ENCODE measurements at places on chromosomes 16 and 17.

GRCh38 chr17:301681-302299 is 50.8 kb downstream of the RPH3AL start:
- peak; percentile 38 for DNase-seq

DNA sequence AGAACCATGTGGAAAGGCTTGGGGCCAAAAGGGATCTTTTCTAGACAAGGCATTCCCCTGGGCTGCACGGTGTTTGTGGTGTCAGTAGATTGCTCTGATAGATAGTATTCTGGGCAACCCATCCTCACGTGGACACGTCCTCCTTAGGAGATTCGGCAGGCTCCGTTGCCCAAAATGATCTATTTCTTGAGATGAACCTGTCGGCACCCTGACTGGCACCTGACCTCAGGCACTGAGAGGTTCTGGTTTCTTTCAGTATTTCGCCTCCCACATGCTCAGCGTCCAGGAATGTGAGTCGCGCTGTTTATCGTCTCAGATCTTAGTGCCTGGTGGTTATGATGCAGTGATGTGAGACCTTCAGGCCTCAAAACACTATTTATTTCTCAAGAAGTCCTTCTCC is 89.7 kb downstream of the MARCHF10 start:
- no peak for DNase-seq

DNA sequence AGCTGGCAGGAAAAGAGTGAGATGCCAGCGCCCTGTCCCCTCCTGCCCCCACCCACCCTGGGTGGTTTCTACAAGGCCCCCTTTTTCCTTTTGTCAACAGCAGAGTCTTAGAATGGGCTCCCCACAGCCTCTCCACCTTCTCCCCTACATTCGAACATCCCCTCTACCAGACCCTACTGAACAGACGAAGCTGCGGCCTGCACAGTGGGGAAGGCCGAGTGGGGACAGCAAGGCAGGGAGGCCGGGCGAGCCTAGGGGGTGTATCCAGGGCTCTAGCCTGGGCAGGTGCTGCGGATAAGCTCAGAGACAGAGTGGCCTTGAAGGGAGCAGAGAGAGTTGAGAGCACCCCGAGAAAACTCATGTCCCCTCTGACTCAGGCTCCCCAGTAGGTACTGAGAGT is 7.4 kb downstream of the ZACN start:
- DNase-seq = no peak

DNA sequence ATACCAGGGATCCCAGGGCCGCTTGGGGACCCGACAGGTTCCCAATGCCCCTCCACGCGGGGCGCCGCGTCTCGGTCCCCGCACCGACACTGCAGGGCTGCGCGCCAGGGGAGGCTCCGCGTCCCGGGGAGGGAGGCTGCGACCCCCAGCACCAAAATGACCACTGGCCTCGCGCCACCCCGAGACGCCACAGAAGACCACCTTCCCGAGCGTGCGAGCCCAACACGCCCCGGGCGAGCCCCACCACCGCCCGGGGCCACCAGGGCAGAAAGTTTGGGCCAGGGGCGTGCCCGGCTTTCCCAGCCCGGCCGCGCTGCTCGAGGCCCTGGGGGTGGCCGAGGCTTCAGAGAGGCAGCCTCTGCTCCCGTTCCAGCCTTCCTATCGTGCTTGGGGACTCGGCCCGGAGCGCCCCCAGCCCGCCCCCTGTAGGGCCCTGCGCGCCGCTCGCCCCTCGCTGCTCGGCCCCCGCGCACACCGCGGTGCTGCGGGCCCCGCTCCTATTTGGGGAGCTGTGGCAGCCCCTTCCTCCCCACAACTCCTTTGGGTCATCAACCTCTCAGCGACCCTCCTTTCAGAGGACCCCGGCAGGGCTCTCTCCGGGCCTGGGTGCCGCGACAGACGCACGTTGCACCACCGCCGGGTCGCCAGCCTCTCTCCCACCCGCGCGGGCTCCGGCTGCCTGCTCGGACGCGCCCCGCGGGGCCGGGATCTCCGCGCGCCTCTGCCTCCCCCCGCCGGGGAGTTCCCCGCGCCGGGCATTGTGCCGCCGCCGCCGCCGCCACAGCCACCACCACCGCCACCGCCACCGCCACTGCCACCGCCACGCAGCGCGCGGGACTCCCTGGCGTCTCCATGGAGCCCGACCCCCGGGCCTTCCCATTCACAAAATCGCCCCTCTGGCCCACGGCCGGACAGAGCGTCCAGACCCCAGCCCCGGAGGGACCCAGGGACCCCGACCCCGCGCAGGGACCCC is 892 bp downstream of the RBFOX3 start:
- no peak for DNase-seq

DNA sequence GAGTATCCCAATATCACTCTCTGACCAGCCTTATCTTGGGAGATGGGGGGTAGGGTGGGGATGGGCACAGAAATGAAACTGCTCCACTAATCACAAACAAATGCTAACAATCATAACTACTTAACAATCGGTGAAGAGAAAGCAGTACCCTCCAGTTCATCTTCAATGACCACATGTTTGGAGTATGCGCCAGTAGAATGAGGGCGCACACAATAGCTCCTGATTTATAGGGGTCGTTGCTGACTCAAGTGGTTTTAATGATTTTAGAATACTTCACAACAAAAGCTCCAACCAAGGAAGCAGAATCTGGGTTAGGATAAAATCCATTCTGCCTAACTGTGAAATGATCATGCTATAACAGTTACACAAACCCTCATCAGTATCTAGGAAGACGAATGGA is 184.4 kb downstream of the AATF start:
- DNase-seq = no peak

DNA sequence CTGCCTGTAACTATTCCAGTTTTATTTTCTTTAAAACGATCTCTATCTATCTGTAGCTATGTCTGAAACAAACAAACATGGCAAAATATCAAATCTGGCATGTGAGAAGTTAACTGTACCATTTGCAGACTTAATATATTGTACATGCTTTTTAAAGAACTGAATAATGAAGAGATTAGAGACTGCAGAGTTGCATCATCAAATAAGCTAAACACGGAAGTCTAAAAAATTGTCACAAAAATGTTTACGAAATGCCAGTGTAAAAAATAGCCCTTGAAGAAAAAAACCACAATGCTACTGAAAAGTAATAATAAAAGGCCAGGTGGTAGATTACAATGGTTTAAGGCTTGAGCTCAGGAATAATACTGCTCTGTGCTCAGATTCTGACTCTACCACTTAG is 43.1 kb downstream of the HS3ST3A1 start:
- no peak for DNase-seq

- DNase-seq = no peak
Measured at GRCh38 chr16:17295948-17296347, 174.8 kb downstream of the XYLT1 start.

DNA sequence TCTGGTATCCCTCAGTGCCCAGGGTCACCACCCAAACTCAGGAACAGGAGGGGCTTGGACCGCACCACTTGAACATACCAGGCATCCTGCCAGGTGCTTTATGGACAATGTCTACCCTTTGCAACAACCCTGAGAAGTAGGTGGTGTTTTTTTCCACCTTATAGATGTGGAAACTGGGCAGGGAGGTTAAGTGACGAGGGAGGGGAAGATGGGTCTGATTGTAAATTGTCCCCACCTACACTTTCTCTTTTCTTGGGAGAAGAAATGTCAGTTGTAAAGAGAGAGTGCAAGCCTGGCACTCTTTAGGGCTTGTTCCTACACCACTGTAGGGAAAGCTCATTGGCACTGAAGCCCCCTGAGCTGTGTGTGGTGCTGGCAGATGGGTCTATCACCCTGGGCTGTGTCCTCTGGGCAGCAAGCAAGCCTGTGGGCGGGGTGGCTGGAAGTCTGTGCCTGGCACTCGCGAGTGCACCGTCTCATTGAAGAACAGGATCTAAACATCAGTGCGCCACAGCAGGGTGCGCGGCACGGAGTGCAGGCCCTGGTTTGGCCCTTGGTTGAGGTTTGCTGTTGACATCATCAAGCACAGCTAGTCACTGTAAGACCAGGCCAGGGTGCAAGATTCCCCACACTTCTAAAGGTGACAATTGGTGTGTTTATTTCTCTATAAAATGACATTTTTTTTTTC is 15.1 kb downstream of the NOD2 start:
- DNase-seq = peak; percentile 35

DNA sequence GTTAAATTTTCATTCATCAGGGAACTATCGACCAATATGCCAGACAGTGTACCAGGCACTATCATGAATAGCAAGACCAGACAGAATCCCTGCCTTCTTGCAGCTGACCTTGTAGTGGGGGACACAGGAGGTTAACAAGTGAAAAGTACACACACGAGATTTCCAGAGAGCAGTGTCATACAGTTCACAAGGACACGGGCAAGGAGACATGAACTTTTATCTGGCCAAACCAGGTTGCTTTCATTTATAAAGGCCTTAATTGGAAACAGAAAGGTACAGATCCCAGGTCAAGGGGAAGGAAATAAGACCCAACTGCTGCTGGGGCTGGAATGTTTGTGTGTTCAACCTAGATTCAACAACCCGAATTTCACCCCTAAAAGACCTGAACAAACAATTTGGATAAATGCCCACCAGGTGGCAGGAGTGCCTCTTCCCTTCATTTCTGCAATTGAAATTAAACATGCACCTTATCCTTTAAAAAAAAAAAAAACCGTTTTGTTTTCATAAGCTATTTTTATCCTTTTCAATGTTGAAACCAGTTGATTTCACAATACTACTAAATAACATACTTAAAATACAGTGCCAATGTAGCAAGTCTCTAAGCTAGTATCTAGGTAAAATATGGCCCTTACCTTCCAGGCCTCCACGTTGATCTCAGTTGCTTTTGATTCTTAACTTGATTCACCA is 65.9 kb downstream of the EMP2 start:
- peak; percentile 37 for DNase-seq

DNA sequence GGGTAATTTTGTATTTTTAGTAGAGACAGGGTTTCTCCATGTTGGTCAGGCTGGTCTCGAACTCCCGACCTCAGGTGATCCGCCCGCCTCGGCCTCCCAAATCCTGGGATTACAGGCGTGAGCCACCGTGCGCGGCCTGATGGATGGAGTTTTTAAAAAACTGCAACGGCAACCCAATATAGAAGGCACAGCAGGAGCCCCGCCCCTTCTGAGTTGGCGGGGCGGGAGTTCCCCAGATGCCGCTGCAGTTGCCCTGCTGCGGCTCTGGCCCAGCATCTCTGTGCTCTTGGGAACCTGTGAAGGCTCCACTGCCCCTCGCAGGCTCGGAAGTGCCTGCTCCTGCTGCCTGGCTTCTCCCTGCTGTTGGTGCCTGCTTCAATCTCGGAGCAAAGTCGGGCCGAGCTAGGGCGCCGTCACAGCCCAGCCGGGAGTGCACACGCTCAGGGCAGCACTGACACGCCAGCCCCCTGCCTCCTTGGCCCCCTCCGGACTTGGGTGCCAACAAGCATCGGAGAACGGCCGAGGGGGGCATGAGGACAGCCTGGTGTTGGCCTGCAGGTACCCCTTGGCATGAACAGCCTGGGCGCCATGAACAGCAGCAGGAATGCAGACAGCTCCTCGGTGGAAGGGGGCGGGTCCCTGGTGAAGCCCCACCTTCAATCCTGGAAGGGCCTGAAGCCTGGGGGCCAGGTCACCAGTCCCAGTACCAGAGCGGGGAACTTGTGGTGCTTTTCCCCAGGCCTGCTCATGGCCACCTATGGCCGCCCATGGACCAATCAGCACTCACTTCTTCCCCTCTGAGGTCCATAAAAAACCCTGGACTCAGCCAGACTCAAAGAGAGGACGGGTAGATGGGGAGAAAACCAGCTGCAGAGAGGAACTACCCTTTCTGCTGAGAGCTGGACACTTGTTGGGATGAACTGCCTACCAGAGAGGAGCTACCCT is 2.3 kb upstream of the NT5M start:
- no peak for DNase-seq

DNA sequence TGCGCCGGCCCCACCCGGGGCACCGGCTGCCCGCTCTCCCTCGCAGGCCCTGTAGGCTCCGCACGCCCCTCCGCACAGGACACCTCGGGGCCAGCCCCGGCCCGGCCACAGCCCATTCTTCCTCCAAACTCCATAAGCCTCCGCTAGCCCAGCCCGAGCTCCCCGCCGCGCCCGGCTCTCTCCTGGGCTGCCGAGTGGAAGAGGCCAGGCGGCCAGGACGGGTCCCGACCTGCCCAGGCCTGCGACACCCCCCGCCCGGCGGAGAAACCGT is 397 bp downstream of the NCOR1 start:
- DNase-seq = no peak

GRCh38 chr17:6413065-6413464 is 21.9 kb downstream of the AIPL1 start:
- DNase-seq = peak; percentile 2

- no peak for DNase-seq
Measured at GRCh38 chr16:72198771-72199201, 26.8 kb upstream of the PMFBP1 start.

- DNase-seq = no peak
Measured at GRCh38 chr17:9444687-9445086, 130.9 kb downstream of the STX8 start.

GRCh38 chr17:82380860-82381702 is 9.5 kb downstream of the UTS2R start:
- no peak for DNase-seq

- DNase-seq = no peak
Measured at GRCh38 chr17:50668838-50669581, 34.3 kb downstream of the ABCC3 start.

DNA sequence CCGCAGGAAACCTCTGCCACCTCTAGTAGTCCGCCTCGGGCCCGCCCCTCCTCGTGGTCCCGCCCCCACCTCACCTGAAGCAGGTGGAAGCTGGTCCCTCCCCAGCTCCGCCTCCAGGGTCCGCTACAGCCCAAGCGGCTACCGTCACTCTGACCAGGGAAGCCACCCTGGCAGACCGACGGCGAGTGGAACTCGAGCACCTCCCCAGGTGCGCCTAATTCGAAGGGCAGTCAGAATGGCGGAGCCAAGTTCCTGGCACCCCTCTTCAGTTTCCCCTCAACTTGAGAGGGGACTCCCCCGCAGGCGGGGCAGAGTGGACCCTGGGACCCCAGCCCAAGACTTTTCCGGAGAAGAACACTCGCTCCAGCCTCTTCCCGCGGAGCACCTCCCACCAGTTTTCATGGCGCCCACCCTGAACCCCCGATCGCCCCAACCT is 507 bp downstream of the FHOD1 start:
- DNase-seq = no peak

- DNase-seq = no peak
Measured at GRCh38 chr17:81184555-81184954, 18.5 kb upstream of the AATK start.

GRCh38 chr16:71461686-71462648 is at the start of gene ZNF23:
Gene ZNF23, minus strand, starts transcription at chr16:71462247. Its CDS starts 5,451 bp downstream, at chr16:71456796.
- DNase-seq = peak; percentile 83

GRCh38 chr17:69912805-69913204 is 162.2 kb upstream of the KCNJ16 start:
- no peak for DNase-seq

Measured in HL-60 (cell line).